ENCODE measurements at places on chromosomes 1 and 21. TPM values are rescaled to one million over a fixed set of nuclear protein-coding genes. Genes with fewer than 3 reads are reported as not detected.

The AMIGO1 gene
- polyA plus RNA-seq: 36.7 TPM

The CFAP45 gene
- 2.1 TPM for polyA plus RNA-seq

The ALPL gene
- polyA plus RNA-seq: not detected

The CA6 gene
- not detected for polyA plus RNA-seq

The TNFRSF14 gene
- polyA plus RNA-seq: not detected

The BTBD19 gene
- not detected for polyA plus RNA-seq
